ENCODE measurements at places on chromosomes 7 and 10.

DNA sequence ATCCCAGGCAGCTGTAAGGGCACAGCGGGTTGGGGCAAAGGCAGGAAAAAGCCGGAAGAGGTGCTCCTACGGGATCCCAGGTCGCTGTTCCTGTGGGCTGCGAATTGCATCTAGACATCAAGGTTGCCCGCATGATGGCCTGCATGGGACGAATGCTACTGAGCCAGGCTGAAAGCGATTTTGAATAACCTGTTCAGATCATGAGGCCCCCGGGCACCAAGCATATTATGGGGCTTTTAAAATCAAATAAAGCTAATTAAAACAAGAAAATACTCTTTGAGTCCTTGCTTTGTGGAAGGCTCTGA is 37.1 kb downstream of the CAMK2B start:
- no peak for DNase-seq

DNA sequence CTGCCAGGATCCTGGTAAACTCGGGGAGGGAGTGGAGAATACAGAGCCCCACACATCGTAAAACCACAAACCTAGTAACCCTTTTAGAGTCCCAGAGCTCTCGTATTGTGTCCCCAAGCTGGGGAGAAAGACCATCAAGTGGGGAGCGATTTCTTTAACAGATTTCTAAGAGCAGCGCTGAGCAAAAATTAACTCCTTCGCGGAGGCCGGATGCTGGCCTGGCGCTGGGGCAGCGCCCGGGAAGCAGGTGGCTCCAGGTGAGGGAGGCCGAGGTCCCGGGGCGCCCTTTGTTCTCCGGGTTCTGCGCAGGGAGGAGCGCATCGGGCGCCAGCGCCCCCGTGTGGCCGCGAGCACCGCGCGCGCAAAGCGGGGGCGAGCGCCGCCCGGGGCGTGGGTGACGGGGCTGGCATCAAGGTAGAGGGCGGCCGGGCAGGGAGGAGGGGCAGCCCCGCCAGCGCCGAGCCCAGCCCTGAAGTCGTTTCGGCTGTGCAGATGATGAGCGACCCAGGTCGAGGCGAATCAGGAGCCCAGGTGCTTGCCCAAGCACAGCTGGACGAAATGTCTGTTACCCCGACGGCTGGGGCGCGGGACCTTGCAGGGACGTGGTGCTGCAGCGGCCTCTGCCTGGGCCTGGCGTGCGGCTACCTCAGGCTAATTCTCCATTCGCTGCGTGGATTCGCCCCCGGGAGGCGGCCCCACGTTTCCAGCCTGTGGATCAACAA is 10.4 kb upstream of the FGFR2 start:
- no peak for DNase-seq

DNA sequence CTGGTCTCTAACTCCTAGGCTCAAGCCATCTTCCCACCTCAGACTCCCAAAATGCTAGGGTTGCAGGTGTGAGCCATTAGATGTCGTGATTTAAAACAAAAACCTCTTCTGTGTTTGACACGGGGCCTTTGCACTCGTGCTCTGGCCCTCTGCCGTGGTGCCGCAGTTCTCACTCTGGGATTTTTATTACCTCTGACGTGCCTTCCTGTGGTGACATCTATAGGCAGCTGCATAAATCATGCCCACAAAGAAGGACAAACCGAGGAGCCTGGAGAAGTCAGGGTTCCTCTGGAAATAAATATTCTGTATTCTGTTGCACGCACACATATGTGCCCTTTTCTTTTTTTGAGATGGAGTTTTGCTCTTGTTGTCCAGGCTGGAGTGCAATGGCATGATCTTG is 25.9 kb upstream of the OCM start:
- DNase-seq: no peak

DNA sequence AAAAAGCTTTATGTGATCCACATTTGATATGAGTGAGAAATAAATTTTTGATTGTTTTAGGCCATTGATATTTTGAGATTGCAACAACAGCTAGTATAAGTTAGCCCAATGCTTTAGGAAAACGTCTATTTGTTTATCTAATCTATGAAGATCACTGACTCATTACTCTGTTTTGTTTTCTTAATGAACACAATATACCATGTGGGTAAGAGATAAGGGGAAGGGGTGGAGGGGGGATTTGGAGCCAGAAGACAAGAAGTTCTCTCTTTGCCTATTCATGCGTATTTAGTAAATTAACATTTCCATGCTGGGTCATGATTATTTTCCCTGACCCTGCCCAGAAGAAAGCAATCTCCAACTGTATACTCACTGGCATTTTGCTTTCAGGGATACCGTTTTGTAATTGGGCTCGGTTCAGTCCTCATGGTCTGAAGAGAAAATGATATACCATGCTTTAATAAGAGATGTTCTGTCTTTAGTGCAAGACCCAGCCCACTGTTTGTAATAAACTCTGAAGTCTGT is 359.5 kb upstream of the NPSR1 start:
- no peak for DNase-seq

DNA sequence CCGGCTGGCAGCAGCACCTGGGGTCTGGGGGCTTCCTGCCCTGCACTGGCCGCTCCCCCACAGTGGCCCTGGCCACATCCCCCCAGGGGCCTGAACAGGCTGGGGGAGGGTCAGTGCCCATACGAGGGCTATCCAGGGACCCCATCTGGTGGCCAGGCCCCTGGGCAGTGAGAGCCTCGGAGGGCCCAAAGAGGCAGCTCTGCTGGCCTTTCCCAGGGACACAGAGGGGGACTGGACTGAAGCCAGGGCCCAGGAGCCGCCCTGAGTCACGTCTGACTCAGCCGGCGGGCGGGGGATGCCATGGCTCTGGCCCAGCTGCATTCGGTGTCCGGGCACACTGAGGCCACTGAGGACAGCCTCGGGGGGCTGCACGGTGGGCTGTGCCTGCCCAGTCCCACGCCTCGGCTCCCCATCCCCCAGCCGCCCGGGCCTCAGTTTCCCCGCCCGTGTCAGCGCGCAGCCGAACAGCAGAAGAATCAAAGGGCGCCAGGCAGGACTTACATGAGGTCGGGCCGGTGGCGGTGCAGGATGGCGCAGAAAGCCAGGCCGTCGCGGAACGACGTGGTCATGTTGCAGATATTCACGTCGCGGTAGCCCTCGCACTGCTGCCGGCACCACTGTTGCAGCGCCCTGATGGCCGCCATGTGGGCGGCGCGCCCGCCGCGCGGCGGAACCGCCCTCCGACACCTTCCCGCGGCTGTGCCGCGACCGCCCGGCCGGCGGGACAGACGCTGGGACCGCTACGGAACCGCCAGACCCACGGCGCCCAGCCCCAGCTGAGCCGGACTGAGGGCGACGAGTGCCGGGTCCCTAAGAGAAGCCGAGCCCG is at the start of gene MICALL2:
MICALL2 (minus strand) TSS at position 788 of the 829 bp plus-strand sequence; CDS start at position 644, 144 bp downstream.
- DNase-seq: no peak

- no peak for DNase-seq
Observed at GRCh38 chr7:52547308-52547910, 488.0 kb upstream of the POM121L12 start.

DNA sequence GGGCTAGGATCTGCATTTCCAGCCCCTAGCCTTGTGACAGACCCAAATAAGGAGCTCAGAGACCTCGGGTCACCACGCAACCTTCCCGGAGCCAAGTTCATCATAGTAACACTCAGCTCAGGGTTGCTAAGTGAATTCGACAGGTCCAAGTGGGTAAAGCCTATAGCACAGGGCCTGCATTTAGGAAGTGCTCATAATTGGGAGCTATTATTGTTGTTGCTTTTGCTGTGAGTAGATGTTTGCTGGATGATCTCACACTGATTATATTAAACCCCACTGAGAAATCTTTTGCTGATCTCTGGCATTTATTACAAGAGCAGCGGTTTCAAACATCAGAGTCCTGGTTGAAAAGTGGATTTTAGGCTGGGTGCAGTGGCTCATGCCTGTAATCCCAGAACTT is 20.3 kb upstream of the SAR1A start:
- DNase-seq: no peak

- DNase-seq: no peak
Observed at GRCh38 chr10:133350950-133351329, 3.8 kb downstream of the PRAP1 start.

GRCh38 chr7:121083790-121084251 is 95.3 kb downstream of the CPED1 start:
- DNase-seq: no peak

DNA sequence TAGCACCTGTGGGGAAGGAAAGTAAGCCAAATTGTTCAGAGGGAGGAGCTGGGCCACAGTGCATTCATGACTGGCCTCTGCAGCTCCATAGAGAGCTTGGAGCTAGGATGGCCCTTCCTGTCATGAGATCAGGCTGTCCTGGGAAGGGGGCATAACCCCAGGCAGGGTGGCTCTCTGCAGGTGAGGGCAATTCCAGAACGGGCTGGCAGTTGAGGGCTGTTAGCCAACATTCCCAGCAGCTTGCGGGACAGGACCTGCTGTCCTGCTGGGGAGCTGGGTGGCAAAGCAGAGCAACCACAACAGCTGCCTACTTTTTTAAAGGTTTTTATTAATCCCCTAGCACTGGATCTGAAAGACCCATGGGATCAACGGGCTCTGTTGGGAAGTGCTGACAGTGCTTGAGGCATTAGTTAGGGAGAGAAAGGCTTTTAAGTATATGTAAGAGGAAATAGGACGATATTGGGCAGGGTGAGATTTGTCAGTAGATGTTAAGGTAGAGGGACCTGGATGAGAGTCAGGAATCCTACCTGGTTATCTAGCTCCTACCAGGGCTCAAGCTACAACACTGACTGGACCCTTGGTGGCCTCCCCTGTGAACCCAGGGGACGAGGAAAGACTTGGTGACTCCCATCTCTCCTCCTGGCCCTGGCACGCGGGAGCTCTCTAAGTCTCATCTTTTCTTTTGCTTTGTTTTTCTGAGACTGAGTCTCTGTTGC is 77.8 kb downstream of the NAMPT start:
- no peak for DNase-seq

- DNase-seq: no peak
Observed at GRCh38 chr7:131829947-131830558, 273.6 kb upstream of the PODXL start.
